Kidney (tissue), 22 donors: ENCODE measurements at places on chromosomes 2 and 18.
A peak's percentile ranks its signal among the peaks of the same experiment; 100 is the strongest.

DNA sequence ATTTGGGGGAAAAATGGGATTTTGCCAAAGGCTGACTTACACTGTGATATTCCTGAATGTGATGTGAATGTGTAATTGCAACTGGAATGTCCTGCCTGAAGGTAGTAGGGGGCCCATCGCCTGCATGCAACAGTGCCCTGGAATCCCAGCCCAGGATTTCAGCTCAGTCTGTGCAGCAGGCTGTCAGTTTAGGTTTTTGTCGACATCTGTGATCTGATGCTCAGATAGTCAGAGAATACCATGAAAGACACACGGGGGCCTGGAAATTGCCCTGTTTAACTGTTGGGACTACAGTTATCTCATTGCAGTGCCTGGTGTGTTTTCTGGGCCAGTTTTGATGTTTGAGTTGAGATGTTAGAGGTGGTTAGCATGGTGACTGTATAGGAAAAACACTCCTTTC lies 84.5 kb upstream of the HK2 start:
- DNase-seq, result no peak

GRCh38 chr2:225027061-225027762 lies 15.1 kb downstream of the DOCK10 start:
- DNase-seq, result no peak

DNA sequence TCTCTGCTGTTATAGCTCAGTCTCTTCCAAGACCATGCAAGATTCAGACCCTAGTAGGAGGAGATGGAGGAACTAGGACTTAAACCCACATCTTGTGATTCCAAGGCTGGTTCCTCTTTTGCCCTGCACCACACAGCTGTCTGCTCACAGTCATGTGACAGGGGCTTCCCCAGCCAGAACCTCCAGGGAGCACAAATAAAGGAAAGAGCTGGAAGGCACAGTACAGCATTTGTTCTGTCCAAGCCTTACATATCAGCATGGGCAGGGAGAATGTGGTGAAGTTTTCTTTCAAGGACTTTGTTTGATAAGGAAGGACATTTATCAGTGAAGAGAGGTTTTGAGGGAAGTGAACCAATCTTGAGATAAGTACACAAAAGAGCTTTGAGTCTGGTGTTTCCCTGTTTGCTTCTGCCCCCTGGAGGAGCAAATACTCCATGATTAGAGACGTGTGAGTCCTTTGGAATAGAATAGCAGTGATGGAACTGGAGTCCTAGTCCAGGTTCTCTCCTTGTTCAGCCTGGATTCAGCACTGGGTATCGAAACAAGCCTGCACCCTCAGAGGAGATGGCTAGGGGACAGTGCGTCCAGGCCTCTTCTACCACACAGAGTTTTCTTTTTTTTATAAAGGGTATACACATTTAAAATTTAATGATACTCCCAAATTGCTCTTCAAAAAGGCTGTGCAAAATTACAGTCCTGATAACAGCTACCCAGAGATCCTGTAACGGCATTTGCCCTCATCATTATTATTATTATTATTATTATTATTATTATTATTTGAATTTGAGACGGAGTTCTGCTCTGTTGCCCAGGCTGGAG lies 24.6 kb upstream of the CASP10 start:
- DNase-seq, result peak; percentile 90

DNA sequence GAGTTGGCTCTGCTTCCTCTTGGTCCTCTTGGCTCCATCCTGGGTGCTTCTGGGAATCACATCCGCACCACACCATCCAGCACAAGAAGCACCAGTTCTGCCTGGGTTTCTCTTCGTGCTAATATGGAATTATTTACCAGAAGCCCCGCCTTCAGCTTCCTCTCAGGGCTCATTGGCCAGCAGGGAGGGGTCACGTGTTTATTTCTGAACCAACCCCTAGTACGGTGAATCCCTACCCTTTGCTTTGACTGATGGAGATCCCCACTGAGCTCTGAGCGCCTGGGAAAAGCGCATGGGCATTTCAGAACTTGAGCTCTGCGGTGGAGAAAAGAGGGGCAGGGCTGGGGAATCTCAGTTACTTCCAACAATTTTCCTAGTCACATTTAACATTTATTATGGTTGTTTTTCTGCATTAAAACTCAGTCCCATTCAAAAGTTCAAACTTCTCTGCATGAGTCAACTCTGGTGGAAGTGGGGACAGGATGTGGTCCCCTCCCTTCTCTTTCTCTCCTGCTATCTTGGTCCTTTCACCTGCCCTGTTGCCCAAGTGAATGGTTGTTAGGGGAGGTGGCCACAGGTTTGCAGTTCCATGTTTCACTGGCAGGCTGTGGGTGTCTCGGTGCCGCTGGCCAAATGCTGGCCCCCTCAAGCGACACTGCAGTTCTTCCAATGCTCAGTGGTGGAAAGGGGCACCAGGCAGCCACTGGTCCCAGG lies 76.4 kb upstream of the TTC39C start:
- no peak for DNase-seq

GRCh38 chr2:201859949-201860348 lies 53.6 kb downstream of the CDK15 start:
- DNase-seq, result no peak
